ENCODE measurements at places on chromosomes 3 and 15.
A peak's percentile ranks its signal among the peaks of the same experiment; 100 is the strongest.

DNA sequence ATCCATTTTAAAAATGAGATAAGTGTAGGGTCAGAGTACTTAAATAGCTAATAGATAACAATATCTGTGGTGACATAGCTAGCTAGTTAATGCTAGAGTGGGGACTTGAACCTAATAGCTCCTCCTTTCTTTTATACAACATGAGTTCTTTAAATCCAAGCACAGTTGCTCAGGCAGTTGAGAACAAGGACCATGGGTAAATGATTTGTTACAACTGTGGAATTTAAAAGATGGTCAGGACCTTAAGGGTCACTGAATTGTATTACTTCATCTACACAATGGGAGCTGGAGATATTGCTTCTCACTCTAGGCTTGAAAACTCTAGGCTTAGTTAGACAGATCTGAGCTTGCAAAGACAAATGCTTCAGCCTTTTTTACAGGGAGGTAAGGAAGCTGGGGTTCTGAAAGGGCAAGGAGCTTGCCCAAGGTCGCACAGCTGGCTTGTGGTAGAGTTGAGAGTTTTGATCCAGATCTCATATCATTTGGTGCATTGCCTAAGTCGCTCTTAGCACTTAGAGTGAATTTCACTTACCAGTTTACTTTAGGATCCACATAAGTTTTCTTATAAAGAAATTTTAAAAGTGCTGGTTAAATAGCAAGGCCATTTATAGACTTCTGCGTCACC lies 90.2 kb downstream of the EDEM1 start:
- no peak for DNase-seq

DNA sequence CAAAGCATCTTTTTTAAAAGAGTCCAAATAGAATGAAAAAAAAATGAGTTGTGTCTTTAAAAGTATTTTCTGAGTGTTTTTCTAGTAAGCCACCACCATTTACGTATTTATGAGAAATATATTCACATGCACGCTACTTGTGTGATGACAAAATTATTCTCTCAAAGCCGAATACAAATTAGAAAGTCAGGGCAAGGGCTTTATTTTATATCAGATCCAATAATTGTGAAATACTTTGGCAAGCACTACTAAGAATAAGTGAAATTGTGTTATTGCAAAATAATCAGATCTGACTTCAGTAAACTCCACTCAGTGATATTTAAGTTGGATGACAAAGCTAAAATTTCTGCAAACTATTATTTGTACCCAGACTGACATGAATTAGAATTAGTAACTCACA lies 589.3 kb upstream of the KCNMB2 start:
- no peak for DNase-seq

GRCh38 chr15:97463696-97464095 lies 496.8 kb upstream of the ARRDC4 start:
- DNase-seq, result no peak

DNA sequence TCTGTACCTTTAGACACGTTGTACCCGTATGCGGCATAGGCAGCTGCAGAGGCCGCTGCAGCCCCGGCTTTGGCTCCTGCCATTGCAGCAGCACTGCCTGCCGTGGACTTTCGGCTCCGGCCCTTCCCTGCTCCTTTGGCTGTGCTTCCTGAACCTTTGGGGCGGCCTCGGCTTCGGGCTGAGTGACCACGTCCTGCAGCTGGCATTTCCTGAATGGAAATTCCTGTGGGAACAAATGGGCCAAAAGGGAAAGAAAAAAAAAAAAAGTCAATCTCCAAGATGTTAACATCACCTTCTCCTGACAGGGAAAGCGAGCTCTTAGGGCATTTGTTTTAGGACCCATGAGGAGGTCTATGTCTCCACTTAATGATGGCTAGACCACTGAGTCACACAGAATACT lies 29.6 kb downstream of the CHAC1 start:
- DNase-seq, result peak; percentile 29

- DNase-seq, result no peak
Observed at GRCh38 chr3:191873736-191874135, 412.8 kb downstream of the PYDC2 start.

GRCh38 chr3:10187944-10188343 lies 23.2 kb downstream of the IRAK2 start:
- DNase-seq, result no peak

- no peak for DNase-seq
Observed at GRCh38 chr3:177807150-177807875, 610.0 kb upstream of the TBL1XR1 start.

DNA sequence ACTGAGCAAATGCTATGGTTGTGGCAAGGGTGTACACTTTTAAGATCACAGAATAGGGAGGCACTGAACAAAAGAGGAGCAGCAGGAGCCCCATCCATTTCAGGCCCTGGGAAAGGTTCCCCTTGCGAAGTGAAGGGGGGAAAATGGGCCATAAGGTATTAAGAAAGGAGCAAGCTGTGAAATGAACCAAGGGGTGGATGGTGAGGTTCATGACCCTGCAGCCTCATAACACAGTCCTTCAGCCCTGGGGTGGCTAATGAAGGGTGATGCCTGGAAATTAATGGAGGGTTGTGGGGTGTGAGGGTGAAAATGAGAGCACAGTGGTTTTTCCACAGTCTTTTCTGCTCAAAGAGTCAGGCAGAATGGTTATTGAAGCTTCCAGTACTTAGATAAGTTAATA lies 150.1 kb downstream of the PDZRN3 start:
- DNase-seq, result no peak

GRCh38 chr3:113953677-113954076 lies 5.9 kb downstream of the ZDHHC23 start:
- DNase-seq, result no peak

GRCh38 chr3:59953104-59953503 lies 903.3 kb upstream of the CFAP20DC start:
- DNase-seq, result no peak

- DNase-seq, result peak; percentile 52
Observed at GRCh38 chr3:115401851-115402501, 221.3 kb upstream of the GAP43 start.

DNA sequence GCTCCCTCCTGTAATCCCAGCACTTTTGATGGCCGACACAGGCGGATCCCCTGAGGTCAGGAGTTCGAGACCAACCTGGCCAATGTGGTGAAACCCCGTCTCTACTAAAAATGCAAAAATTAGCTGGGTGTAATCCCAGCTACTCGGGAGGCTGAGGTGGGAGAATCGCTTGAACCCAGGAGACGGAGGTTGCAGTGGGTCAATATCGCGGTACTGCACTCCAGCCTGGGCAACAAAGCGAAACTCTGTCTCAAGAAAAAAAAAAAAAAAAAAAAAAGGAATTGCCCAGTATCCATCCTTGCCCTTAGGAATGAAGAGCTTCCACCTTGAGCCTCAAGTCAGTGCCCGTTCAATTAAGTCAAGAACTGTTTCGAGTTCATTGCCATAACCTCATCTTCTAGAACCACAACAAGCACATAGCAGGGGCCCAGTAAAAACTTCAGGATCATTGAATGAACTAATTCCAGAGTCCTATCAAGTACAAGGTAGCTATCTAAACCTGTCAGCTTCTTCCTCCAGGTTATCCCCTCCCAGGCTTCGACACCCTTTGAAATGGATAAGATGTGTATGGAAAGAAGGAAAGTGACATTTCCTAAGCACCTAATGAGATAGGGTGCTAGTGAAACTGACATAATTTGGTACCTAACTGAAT lies 826 bp downstream of the DBR1 start:
- DNase-seq, result no peak

- DNase-seq, result no peak
Observed at GRCh38 chr15:71187526-71187925, 72.3 kb downstream of the THSD4 start.

DNA sequence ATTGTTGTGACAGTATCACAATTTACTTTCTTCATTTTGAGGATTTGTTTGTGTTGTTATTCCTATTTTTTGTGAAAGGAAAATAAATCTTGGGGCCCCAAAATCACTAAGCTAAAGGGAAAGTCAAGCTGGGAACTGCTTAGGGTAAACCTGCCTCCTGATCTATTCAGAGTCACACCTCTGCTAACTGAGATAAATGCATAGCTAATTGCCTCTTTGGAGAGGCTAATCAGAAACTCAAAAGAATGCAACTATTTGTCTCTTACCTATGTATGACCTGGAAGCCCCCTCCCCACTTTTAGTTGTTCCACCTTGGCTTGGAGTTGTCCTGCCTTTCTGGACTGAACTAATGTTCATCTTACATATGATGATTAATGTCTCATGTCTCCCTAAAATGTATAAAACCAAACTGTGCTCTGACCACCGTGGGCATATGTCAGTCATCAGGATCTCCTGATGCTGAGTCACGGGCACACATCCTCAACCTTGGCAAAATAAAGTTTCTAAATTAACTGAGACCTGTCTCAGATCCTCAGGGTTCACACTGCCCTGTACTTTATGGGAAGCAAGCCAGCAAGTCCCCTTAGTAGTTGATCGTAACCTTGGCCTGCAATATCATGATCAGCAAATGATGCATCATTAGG lies 523.2 kb upstream of the GOLIM4 start:
- DNase-seq, result no peak

GRCh38 chr3:55173504-55173903 lies 245.6 kb upstream of the LRTM1 start:
- no peak for DNase-seq

DNA sequence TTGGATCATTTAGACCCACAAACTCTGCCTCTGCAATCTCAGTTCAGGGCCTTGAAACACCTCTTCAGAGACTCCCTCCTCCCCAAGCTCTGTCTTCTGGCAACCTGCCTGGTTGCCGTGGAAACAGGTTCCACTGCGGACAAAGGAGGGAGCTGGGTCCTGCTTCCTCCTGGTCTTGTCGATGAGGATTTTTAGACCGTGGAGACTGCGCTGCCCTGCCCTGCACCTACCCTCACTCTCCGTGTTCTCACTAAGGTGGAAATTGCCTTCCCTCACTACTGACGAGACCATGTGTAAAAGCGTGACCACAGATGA lies at the start of gene RTP1:
RTP1 (plus strand) TSS at position 152 of the 315 bp plus-strand sequence; CDS start at position 182, 30 bp downstream.
- no peak for DNase-seq

- DNase-seq, result no peak
Observed at GRCh38 chr3:165254812-165255211, 58.6 kb upstream of the SLITRK3 start.

GRCh38 chr3:152230370-152230769 lies 38.4 kb upstream of the MBNL1 start:
- DNase-seq, result no peak

DNA sequence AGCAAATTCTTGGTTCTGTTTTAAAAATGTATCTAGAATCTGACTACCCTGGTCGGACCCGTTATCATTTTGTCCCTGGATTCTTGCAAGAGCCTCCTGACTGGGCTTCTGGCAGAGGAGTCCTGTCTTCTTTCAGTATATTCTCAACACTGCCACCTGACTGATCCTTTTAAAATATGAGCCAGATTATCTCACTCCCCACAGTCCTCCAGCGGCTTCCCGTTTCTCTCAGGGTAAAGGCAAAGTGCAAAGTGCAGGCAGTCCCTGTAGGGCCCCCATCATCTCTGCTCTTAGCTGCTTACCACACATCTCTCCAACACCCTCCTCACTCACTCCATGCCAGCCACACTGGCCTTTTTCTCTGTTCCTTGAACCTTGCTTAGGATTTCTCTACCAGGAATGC lies 28.4 kb downstream of the CRTC3 start:
- no peak for DNase-seq

DNA sequence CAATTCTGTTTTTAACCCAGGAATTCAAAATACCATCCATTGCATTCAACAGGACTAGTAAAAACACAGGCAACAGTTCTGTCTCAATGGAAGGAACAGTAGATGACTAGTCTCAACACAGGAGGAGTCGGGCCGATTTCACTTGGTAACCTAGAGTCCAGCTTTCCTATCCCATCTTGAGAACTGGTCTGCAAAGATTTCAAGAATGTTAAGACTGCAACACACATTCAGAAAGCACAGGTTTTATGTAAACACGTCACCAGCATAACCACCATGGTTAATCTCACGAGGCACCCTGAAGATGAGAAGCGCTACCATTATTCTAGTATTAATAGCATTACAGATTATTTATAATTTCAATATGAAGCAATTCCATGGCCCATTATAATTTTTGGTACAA lies 22.0 kb downstream of the UQCC5 start:
- DNase-seq, result no peak

DNA sequence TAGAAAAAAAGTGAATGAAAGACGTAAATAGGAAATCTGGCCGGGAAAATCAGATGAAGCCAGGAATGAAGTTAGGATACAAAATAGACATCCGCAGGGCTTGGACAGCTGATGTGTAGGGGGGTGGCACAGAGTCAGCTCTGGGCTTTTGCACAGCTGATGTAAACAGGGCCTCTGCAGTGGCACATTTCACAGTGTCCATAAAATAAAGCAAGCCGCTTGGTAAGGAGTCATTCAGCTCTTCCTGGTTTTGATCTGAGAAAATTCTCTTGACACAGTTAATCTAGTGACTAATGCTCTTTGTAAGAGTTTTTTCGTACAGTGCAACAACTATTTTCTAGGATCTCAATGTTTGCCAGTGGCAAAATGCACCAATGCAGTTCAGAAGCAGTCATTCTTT lies 153.3 kb downstream of the USP13 start:
- DNase-seq, result peak; percentile 17

DNA sequence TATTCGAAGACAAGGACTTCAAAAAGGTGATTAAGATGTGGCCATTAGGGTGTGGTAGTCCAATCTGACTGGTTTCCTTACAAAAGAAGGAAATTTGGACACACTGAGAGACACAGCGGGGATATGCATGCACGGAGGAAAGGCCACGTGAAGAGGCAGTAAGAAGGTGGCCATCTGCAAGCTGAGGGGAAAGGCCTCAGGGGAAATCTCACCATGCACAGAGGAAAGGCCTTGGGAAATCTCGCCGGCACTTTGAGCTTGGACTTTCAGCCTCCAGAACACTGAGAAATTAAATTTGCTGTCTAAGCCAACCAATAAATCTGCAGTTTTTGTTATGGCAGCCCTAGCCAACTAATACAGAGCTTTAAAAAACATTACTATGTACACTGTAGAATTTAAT lies 78.8 kb downstream of the DLG1 start:
- no peak for DNase-seq

DNA sequence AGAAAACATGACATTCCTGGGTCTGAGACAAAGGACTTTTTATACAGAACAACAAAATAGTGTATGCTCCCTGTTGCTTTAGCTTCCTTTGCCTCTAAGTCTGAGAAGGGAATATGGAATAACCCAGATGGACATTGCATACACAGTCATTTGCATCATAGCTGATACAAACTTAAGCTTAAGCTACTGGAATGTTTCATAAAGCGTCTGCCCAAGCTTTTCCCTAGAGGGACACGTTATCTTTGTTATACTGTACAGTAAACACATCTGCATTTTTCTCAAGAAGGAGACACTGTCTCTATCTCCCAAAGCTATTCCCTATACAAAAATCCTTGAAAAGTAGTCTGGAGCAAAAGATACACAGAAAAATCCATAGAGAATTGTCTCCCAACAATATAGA lies 775.0 kb downstream of the DIPK2A start:
- no peak for DNase-seq

GRCh38 chr3:15064299-15064834 lies 748 bp downstream of the MRPS25 start:
- DNase-seq, result no peak

GRCh38 chr3:24086617-24087404 lies 141.7 kb downstream of the NR1D2 start:
- no peak for DNase-seq

DNA sequence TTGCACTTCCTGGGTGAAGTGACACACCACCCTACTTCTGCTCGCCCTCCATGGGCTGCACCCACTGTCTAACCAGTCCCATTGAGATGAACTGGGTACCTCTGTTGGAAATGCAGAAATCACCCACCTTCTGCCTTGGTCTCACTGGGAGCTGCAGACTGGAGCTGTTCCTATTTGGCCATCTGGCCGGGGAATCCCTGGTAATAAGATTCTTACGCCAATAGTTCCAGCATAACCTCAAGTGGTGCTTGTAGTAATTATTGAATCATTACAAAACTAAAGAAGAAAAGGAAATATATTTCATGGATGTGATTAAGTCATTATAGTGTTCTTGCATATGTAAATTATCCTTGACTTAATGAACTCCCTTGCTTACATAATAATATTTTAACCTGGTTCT lies 841.9 kb downstream of the CADM2 start:
- no peak for DNase-seq

Measured in AG04449 (cell line).